Keratinocyte (primary cell): ENCODE measurements at places on chromosomes 2 and 18.

- DNase-seq, result no peak
Observed at GRCh38 chr2:142881619-142882018, 4.2 kb downstream of the KYNU start.

- DNase-seq, result no peak
Observed at GRCh38 chr2:10316860-10317259, 14.2 kb downstream of the HPCAL1 start.

- no peak for DNase-seq
Observed at GRCh38 chr2:85605406-85606115, 3.1 kb upstream of the TMEM150A start.

- DNase-seq, result no peak
Observed at GRCh38 chr18:11953113-11953512, 28.2 kb upstream of the IMPA2 start.

DNA sequence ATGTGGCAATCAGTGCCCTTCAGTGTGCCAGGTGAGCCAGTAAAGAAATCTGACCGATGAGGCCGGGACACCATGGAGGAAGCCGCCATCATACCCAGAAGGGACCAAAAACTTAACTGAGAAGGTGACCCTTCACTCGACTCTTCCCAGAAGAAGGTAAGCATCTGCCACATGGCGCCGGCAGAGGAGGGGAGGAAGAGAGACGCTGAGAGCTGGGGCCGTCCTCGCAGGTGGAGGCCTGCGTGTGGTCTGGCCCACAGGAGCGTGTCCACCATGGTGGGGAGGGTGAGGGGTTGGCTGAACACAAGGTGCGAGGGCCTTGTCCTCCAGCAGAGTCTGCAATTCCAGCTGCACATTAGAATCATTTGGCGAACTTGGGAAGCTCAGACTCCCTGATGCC lies 513.1 kb upstream of the RAB6C start:
- no peak for DNase-seq

DNA sequence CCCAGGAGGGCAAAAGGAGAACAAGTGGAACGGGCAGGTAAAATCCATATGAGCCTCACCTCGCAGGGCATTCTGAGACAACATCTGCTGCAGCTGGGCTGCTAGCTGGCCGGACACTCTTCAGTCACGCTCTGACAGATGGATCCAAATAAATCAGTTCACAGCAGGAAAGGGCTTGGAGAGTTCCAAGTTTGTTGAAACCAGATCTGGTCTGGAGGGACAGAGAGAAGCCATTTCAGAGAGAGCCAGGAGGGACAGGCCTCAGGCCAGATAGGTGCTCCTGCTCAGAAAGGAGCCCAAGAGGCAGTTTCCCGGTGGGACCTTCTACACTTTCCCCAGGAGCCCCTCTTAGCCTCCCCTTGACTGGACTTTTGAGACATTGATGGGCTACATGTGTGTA lies 28.2 kb upstream of the TNP1 start:
- DNase-seq, result no peak

- DNase-seq, result no peak
Observed at GRCh38 chr18:70328169-70328568, 39.3 kb downstream of the SOCS6 start.

- no peak for DNase-seq
Observed at GRCh38 chr2:85951351-85952067, 62.7 kb upstream of the ST3GAL5 start.

DNA sequence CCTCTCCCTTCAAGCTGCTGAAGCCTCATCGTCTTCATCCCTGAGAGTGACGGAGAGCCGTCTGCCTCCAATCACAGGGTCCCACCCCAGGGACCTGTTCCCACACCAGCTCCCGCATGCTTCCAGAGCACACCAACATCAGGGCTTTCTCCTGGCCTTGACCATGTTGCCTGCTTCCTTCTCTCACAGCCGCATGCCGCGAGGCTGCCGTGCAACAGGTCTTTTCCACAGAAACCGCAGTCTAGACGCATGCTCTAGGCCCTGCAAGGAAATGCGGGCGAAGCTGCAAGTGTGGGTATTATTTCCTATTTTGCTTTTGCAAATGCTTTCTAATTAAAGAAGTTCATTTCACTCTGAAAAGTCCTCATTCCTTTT lies 277.8 kb downstream of the EIPR1 start:
- DNase-seq, result no peak

DNA sequence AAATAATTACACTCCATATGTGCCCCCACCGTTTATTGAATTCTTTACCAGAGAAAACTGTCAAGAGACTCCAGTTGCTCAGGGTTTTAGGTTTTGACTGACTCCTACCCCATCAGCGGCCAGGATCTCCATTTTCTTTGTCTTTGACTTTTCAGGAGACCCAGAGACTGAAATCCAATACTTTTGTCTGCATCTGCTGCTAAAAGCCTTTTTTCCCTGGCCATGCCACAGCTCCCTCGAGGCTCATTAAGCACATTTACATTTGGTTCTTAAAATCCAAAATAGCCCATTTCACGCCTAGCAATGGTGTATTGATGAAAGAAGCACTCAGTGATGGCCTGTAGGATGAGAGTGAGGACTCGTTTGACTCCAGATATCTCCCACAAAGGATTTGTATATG lies 332.6 kb upstream of the ACVR2A start:
- DNase-seq, result no peak

DNA sequence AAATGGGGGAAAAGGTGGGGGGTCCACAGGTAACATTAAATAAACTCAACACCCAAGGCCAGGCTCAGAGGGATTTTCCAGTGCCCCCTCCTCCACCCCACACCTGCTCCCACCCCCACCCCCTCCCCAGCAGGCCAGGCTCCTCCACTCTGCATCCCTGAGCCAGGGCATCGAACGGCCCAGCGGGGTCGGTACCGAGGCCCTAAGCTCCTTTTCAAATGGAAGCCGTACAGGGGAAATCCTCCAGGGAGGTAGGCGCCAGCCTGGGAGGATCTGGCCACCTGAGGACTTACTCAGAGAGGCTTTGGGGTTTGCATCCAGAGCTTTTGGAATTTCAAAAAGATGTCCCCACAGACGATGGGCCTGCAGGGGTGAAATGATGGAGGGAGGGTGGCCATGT lies 46.5 kb downstream of the ZFP36L2 start:
- no peak for DNase-seq
